Epithelial cell of proximal tubule (primary cell): ENCODE measurements at places on chromosomes 6 and 20. TPM values are rescaled to one million over a fixed set of nuclear protein-coding genes. Genes with fewer than 3 reads are reported as not detected.

DNA sequence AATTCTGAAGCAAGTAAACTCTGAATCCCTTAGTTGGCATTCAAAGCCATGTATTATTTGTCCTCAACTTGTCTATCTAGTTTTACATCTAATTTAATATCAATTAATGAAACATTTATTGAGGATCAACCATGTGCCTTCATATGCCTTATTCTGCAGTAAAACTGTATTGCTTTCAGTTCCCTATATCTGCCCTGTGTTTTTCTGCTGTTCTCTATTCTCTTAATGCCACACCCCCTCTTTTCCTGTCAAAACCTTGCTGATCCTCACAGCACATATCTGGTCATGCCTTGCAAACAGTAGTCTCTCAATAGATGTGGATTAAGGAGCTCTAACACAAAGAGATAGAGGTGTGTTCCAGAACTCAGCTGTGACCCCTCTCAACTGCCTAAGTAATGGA is 2.0 kb downstream of the FIG4 start:
- no peak for DNase-seq

Gene FAM217A
- total RNA-seq = not detected in 2 replicates

Gene KCTD20
- 48.8 and 54.0 TPM in 2 replicates for total RNA-seq

- no peak for DNase-seq
These were observed 2.5 kb upstream of the KATNA1 start for GRCh38 chr6:149651056-149651455.

GRCh38 chr6:89035252-89036101 is 45.1 kb upstream of the PNRC1 start:
- peak; percentile 99 for DNase-seq

- DNase-seq = no peak
These were observed 48.6 kb downstream of the ABHD12 start for GRCh38 chr20:25341716-25342680.

DNA sequence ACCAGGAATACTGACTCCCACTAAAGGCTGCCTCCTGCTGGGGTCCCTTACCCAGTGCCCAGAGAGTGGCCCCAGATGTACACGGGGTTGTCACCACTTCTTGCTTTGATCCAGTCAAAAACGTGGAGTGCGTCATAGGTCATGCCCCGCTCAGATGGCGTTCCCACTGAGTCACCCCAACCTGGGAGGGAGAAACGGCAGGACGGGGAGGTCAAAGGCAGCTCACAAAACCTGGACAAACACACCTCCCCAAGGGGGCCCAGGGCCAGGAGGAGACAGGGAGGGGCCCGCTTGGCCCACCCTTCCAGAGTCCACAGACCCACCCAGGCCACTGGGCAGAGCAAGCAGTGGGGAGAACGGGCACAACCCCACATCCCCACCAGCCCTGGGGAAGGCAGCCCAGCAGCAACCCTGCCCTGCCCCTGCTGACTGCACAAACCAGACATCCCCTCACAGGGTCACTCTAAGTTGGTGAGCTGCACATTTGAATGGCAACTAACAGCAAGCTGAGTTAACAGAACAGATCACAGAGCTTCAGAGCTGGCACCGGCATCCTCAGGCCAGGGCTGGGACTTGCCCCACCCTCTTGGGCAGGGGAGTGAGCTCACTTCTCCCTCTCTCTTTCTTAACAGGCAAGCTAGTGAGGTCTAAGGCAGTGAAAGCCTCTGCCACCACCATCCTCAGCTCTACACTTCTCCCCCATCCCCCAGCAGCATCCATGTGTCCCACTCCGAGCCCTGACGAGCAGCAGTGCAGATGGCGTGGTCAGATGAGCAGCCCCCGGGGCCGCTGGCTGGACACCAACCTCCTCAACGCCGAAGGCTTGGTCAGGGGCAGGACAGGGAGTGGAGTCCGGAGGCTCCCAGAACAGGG is 61.7 kb downstream of the PYGB start:
- DNase-seq = peak; percentile 56

Gene KIF16B
- 5.6 and 14.2 TPM in 2 replicates for total RNA-seq

Gene CALHM5
- 0.07 and 0.12 TPM in 2 replicates for total RNA-seq

DNA sequence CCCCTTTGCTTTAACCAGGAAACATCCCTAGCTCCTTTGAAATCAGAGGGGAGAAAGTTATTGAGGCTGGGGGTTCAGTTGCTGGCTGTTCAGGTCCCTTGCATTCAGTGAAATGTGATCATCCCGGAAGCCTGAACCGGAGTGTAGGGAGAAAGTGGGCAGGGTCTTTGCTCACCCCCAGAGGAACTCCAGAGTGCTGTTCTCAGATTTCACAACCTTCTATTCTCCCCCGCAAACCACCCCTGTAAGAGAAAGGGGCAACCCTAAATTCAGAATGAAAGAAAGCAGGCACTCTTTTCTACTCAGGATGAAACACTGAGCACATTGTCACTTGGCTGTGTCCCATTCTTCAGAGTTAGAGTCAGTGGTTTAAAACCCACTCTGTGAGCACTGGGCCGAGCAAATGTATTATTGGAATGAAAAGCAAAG is 139.8 kb downstream of the KHDC1L start:
- DNase-seq = no peak

Gene UBD
- total RNA-seq = 0.94 and 4.3 TPM in 2 replicates

- DNase-seq = no peak
These were observed 529 bp downstream of the UBE2C start for GRCh38 chr20:45813006-45813340.

- no peak for DNase-seq
These were observed 2.4 kb upstream of the TBCC start for GRCh38 chr6:42748203-42748898.

Gene ANGPT4
- not detected in 2 replicates for total RNA-seq

Gene TCP11
- total RNA-seq = 0.29 TPM in 1 of 2 replicates, not detected in the other

Gene EFCAB8
- total RNA-seq = not detected in 2 replicates

DNA sequence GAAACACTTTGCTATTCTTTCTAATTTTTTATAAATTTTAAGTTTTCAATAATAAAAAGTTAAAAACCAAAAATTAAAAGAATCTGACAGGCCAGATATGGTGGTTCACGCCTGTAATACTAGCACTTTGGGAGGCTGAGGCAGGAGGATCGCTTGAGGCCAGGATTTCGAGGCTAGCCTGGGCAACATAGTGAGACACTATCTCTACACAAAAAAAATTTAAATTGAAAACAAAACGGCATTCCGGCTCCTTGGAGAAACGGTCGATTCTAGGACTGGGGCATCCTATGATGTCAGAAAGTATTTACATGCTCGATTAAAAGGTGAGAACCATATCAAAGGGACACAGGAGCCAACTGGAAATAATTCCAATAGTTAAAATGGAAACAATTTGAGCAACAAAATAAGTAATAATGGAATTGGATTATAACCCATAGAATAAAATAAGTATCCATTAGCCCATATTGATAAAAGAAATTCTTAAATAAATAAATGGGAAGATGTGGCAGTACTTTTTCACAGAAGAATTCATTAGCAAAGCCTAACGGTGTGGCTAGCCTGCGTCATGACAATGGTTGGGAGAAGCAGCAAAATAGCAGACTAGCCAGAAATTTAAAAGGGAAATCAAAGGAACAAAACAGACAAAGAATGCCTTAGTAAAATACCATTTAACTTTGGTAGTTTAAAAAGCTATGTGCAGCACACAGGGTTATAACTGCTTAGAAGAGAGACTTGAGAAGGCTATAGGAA is 21.3 kb downstream of the HLA-E start:
- no peak for DNase-seq

- no peak for DNase-seq
These were observed 68.5 kb upstream of the ARMC2 start for GRCh38 chr6:108779536-108780275.

GRCh38 chr20:19937651-19938420 is 79.3 kb upstream of the NAA20 start:
- no peak for DNase-seq

DNA sequence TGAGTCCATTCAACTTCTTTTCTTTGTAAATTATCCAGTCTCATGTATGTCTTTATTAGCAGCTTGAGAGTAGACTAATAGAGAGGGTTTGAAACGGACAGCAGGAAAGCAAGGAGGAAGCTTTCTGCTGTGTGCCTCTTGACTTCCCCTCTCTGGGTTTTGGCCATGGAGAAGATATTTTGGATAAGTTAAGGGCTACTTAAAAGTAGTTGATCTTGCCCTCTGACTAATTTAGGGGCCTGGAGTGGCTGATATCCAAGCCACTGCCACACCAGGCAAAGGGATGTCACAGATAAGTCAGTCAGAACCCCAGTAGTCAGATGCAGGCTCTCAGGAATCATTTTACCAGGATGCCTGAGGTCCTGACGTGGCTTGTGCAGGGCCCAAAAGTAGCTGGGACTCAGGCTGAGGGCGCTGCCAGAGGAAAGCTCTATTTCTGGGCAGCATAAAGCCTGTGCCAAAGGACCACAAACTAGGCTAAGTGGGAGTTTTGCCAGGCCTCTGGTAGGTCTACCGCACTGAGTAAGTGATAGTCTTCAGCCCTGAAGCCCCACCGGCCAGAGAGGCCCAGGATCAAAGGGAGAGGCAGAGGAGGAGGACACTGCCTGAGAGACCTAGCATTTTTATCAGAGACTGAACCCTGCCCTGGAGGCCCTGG is 41.6 kb upstream of the IYD start:
- DNase-seq = no peak

- no peak for DNase-seq
These were observed 242.1 kb downstream of the SOD2 start for GRCh38 chr6:159450815-159451465.

DNA sequence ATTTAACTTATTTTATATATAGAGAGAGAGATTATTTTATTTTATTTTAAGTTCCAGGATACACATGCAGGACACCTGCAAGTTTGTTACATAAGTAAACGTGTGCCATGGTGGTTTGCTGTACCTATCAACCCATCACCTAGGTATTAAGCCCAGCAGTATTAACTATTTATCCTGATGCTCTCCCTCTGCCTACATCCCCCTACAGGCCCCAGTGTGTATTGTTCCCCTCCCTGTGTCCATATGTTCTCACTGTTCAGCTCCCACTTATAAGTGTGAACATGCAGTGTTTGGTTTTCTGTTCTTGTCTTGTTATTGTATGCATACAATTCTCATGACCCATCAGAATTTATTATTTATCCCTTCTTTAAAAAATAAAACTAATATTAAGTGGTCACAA is 34.6 kb downstream of the FKBP1C start:
- DNase-seq = no peak

Gene WFDC10B
- not detected in 2 replicates for total RNA-seq

- no peak for DNase-seq
These were observed 91.9 kb downstream of the FLRT3 start for GRCh38 chr20:14245368-14245970.

Gene FAM210B
- total RNA-seq = 27.1 and 27.2 TPM in 2 replicates

DNA sequence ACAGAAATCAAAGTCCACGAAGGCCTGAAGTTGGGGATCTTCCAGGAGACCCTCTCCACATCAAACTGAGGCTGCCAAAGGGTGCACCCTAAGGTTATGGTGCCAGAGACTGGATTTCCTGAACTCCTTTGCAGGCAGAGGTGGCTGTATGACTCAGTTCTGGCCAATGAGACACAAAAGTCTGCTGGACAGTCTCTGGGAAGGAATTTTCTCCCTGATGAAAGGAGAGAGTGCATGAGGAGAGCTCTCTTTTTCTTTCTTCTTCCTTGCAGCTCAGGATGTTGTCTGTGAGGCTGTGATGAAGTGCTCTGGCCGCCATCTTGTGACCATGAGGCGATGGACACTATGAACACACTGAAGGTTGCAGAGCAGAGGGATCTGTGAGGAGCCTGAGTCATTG is 85.2 kb downstream of the MDGA1 start:
- no peak for DNase-seq

DNA sequence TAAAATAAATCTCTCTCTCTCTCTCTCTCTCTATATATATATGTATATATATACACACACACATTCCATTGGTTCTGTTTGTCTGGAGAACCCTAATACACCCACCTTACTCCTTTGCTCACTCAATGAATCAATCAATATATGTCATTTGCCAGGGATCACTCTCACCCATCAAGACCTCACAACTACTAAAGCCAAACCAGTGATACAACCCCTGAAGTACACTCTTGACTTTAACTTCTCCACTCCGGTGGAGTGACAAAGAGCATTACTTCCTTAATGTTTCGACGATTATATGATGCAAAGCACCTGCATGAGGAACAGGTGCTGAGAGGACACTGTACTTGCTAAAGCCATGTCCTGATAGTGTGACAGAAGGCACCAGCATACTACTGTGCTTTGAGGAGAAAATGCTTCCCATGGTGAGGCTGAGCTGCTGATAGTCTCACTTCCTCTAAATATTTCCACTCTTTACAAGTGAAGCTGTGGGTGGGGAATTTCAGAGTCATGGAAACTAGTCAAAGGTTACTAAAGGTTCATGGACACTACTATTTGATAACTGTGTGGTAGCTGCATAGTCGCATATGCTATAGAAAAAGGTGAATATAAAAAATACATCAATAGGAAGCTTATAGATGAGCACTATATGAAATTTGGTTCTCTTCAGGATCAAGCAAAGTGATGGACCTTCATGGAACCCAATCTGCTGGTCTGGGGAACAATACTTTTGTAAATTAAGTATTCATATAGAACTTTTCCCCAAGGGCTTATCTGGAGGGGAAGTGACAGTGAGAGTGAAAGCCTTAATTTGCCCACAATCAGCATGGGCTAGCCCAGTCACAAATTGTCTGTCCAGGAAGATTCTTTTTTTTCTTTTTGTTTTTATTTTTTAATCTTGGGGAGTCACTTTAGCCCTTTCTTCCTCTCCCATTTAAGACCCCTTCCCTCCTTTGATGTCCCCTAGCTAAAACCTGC is 141.9 kb upstream of the NEDD9 start:
- no peak for DNase-seq

DNA sequence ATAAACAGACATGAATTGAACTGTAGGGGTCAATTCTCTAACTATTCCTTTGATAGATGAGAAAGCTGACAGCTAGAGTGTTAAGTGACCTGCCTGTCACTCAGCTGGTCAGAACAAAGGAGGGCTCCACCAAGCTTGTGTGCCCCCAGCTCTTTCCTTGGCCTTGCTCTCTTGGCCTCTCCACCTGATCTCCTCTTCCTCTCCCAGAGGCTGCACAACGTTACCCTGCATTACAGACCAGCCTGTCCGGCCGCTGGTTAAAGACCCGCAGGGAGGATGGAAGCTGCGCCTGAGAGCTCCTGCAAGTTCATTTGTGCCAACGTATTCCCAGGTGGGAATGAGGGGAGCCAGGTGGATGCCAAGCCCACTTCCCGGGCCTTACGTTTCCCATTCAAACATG is 22.5 kb downstream of the AGPAT4 start:
- no peak for DNase-seq

Gene TNFRSF6B
- 509 and 817 TPM in 2 replicates for total RNA-seq

DNA sequence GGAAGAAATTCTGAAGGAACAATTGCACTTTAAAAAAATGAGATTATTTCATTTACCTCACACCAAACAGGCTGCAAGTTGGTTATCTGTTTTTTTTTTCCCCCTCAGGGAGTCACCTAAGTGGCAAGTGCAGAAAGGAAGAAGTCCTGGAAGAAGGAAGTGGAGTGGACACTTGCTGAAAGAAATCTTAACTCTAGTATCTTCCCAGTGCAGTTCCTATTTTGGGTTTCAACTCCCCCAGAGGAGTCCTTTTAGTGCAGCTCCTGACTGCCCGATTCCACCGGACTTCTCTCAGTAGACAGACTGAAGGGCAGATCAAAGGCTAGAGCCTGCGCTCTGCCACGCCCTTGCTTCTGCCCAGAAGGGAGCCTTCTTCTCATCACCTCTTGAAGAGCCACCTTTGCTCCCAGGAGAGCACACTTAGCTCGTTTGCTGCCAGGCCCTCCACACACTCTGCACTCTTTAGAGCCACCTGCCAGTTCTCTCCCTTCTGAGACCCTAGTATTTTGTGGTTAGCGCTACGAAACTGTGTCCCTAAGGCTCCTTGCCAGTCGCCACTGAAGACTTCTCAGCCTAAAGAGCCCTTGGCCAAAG is 4.9 kb downstream of the MTCL3 start:
- no peak for DNase-seq

GRCh38 chr6:62298745-62299392 is 12.8 kb upstream of the KHDRBS2 start:
- no peak for DNase-seq
